ENCODE measurements at places on chromosomes 16 and 17.
A peak's percentile ranks its signal among the peaks of the same experiment; 100 is the strongest.

GRCh38 chr16:68019167-68019680, 3.5 kb upstream of the DPEP2NB start:
- DNase-seq, result no peak

DNA sequence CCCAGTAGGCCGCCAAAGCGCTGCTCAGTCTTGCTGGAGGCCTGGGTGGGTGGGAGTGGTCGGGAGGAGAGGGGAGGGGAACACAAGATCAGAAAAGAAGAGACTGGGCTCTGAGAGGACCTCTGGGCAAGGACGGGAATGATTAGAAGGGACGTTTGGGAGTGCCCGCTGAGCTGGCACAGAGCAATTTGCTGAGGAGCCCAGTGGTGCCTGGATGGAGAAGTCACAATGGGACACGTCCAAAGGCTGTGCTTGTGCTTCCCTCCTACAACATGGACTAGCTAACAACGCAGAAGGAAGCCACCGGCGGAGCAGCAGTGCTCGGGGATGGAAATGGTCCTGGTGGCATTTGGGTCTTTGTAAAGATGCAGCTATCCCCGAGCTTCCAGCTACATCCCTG, 45.6 kb upstream of the CACNG4 start:
- no peak for DNase-seq

DNA sequence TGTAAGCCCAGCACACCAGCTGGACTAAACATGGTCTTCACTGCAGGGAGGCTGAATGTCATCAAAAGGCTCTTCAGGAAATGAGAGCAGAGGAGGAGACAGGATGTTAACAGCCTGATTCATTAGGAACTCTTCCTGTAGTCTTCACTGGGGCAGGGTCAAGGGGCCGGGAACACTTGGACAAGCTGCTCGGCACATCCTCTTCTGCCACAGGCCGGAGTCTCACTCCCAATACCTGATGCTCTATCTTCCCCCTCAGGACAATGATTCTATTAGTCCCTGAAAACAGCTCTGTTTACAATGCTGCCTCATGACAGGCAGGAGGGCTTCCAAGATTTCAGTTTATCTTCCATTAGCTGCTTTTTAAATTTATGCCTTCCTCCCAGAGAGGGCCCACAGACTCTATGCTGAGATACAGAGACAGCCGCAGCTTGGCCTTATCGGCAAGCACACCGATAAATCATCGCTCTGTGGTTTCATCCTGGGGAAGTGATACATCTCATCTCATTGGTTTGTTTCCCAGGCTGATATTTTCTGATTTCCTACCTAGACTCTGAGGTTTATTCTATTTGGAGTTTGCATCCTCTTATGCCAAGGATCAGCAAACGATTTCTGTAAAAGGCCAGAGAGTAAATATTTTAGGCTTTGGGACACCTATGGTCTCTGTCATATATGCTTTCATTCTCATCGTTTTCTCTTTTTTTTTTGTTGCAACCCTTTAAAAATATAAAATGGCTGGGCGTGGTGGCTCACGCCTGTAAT, 214.0 kb upstream of the ASIC2 start:
- DNase-seq, result no peak

DNA sequence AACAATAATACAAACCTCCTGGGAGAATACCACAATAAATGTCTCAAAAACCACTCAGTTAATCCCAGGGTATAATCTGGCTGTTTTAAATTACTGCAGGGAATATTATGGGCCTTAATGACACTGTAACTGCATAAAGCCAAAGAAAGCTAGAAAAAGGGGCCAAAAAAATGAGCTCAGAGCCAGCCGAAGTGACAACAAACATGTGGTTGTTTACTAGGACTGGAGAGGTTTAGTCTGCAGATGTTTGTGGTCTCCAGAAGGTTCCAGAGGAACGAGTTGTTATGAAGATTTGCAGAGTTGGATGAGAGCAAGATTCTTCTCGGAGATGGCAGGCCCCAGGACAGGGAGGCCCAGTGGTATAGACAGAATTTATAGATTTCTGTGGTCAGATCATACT, 97.1 kb upstream of the AKTIP start:
- no peak for DNase-seq

DNA sequence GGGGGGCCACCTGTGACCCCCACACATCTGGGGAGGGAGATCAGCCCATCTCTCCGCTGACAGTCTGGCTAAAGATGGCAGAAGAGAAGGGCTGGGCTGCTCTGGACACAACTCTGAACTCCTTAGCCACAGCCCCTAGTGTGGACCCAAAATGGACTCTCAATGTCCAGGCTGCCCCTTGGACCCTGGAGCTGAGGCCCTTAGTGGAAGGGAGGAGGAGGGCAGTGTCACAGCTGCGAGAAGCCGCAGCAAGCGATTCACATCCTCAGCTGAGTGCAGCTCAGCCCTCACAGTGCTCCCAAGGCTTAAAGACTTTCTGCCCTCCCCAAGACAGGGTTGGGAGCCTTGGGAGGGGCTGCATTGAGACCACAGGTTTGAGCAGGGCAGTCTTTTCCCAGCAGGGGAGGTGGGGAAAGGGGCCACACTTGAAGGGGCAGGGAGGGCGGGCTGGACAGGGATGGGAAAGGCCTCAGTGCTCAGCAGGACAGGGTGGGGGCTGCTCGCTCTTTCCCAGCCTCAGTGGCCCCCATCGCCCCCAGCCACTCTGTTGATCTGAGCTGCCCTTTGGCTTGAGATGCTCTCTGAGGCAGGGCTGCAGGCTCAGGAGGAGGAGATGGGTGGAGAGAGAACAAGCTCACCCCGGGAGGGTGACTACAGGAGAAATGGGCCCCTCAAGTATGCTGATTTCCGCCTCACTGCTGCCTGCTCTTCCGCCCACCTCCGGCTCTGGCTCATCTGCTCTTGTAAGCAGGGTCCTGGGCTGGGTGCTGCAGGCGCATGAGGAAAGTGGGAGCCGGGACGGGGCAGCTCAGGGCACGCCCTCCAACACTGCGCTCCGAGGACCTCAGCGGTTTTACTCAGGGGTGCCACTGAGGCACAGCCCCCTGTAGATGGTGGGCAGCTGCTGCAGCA, 50.9 kb upstream of the MTSS2 start:
- DNase-seq, result peak; percentile 61

GRCh38 chr17:65966072-65966695, 225.7 kb downstream of the CEP112 start:
- DNase-seq, result no peak

Measured in stimulated activated CD8-positive, alpha-beta memory T cell treated with anti-CD3 and anti-CD28 coated beads, Interleukin-4, amount 100 ng/mL, for 48 hours (primary cell).